HT1080 (cell line): ENCODE measurements at places on chromosomes 11 and 22. TPM values are rescaled to one million over a fixed set of nuclear protein-coding genes. Genes with fewer than 3 reads are reported as not detected.

NLRP10 gene
- total RNA-seq, result 0.16 and 0.17 TPM in 2 replicates

SLC22A12 gene
- not detected in 2 replicates for total RNA-seq

PAMR1 gene
- not detected in 2 replicates for total RNA-seq

IL10RA gene
- not detected in 2 replicates for total RNA-seq

KCNJ4 gene
- 0.40 and 0.45 TPM in 2 replicates for total RNA-seq

SERHL2 gene
- total RNA-seq, result 0.63 TPM in 1 of 2 replicates, not detected in the other

SUSD2 gene
- total RNA-seq, result 0.10 and 0.17 TPM in 2 replicates

DUSP8 gene
- 0.07 and 0.40 TPM in 2 replicates for total RNA-seq

ARHGAP20 gene
- total RNA-seq, result 0.11 and 0.17 TPM in 2 replicates

EFCAB6 gene
- not detected in 2 replicates for total RNA-seq

GGTLC3 gene
- not detected in 2 replicates for total RNA-seq

OR52D1 gene
- total RNA-seq, result not detected in 2 replicates

PANX2 gene
- 1.4 and 1.6 TPM in 2 replicates for total RNA-seq

APLNR gene
- total RNA-seq, result not detected in 2 replicates

GRIA4 gene
- total RNA-seq, result not detected in 2 replicates

MEI1 gene
- 1.4 and 2.4 TPM in 2 replicates for total RNA-seq

MPEG1 gene
- not detected in 2 replicates for total RNA-seq

MRPL48 gene
- 64.8 and 69.1 TPM in 2 replicates for total RNA-seq

OR8G5 gene
- total RNA-seq, result not detected in 2 replicates

KCNJ11 gene
- 0.33 and 0.82 TPM in 2 replicates for total RNA-seq

ZC3H12C gene
- total RNA-seq, result 6.3 and 8.3 TPM in 2 replicates

CFAP300 gene
- total RNA-seq, result 0.05 and 0.57 TPM in 2 replicates

TBX10 gene
- total RNA-seq, result not detected in 2 replicates

TMEM45B gene
- not detected in 2 replicates for total RNA-seq

MYO7A gene
- 0.37 and 0.51 TPM in 2 replicates for total RNA-seq

SLC5A1 gene
- total RNA-seq, result not detected in 2 replicates

SESN3 gene
- 0.94 and 1.5 TPM in 2 replicates for total RNA-seq

IRAG1 gene
- total RNA-seq, result 0.02 TPM in 1 of 2 replicates, not detected in the other

BIK gene
- 0.14 and 0.50 TPM in 2 replicates for total RNA-seq

GRAP2 gene
- total RNA-seq, result 0.26 and 0.33 TPM in 2 replicates

INCENP gene
- total RNA-seq, result 93.5 and 103 TPM in 2 replicates

CCDC87 gene
- 0.03 TPM in 1 of 2 replicates, not detected in the other for total RNA-seq

PYGM gene
- total RNA-seq, result 0.02 TPM in 1 of 2 replicates, not detected in the other

BEST1 gene
- total RNA-seq, result not detected in 2 replicates

PDHX gene
- 27.2 and 37.9 TPM in 2 replicates for total RNA-seq

PHOX2A gene
- total RNA-seq, result not detected in 2 replicates

NCAM1 gene
- 24.2 and 26.3 TPM in 2 replicates for total RNA-seq
